ENCODE measurements at places on chromosomes 13 and 19.
A peak's percentile ranks its signal among the peaks of the same experiment; 100 is the strongest.

GRCh38 chr19:4449639-4450028, 8.0 kb downstream of the UBXN6 start:
- DNase-seq = no peak

GRCh38 chr13:31246918-31247317, 47.1 kb downstream of the B3GLCT start:
- DNase-seq = no peak

DNA sequence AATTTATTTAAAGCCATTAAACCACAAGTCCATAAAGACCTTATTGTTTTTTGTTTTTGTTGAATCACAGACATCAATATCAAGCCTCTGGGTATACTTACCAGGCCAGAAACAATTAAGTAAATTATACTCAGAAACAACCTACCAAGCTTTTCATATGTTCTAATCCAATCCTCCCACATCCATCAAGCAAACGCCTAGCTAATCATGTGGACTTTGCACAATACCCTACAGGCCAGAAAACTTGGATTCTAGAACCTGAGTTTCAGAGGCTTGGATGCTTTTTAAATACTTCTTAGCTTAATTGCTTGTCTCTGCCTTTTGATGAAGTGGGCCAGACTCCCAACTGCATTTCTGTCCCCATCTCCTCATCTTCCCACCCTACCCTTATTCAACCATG, 39.9 kb downstream of the TGDS start:
- DNase-seq = no peak

- no peak for DNase-seq
Observed at GRCh38 chr19:29804493-29804892, 7.3 kb upstream of the CCNE1 start.

DNA sequence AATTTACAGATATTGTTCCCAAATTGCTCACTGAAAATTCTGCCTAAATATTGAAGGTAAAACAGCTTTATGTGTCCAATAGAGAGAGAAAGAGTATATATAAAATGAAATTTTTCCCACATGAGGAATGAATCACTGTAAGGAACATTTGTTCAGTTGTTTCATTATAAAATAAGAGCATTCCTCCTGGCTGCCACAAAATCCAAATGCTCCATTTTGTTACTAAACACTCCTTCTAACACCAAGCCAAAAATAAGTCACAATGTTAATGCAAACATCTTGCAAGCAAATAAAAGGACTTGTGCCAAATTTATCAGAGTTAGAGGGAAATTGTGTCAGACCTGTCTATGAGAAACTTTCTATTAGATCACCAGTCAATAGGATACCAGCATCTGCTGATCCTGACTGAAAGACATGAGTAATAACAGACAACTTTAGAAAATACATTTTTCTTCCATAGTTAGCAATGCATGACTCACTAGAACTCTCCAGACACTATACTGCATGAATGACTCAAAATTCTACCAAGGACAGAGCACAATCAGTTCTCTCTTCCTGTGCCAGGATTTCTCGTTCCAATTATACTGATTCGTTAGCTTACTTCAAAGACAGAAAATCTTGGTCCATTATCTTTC, 83.5 kb upstream of the FNDC3A start:
- peak; percentile 85 for DNase-seq

- DNase-seq = no peak
Observed at GRCh38 chr19:1210227-1210538, 4.6 kb downstream of the STK11 start.

- DNase-seq = peak; percentile 93
Observed at GRCh38 chr13:113835461-113836270, 28.2 kb downstream of the GAS6 start.

DNA sequence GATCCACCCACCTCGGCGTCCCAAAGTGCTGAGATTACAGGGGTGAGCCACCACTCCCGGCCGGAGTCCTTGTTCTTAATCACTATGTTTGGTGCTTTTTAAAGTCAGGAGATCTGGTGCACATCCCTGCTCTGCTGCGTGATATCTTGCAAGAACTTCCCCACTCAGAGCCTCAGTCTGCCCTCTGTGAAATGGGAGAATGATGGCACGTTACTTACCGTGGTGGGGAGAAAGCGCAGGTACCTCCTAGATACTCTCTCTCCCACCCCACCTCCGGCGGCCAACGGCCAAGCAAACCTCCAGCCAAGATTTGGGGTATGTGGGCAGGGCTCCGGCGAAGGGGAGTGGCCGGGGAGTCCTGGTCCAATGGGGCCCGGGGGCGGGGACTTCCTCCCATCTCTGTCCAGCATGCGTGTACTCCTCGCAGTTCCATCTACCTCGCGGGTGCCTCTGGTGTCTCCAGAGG, at the start of gene RYR1:
RYR1 (plus strand) TSS at position 424 of the 466 bp plus-strand sequence. CDS start 139 bp downstream, outside the sequence.
- DNase-seq = peak; percentile 52

DNA sequence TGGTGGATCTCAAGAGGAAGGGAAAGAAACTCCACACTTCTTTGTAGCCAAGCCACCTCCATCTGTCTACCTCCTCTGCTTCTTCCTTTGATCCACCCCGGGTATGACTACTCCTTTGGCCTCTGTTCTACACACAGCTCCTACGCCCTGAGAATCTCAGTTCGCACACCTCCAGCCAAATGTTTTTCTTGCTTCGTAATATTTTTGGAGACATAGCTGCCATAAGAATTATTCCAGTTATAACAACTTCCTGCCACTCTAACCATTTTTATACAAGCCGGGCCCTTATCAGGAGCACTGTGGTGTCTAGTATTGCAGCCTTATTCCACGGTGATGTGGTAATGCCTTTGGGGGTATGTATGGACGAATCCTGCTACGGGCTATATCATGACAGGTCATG, 126.7 kb downstream of the STARD13 start:
- no peak for DNase-seq

DNA sequence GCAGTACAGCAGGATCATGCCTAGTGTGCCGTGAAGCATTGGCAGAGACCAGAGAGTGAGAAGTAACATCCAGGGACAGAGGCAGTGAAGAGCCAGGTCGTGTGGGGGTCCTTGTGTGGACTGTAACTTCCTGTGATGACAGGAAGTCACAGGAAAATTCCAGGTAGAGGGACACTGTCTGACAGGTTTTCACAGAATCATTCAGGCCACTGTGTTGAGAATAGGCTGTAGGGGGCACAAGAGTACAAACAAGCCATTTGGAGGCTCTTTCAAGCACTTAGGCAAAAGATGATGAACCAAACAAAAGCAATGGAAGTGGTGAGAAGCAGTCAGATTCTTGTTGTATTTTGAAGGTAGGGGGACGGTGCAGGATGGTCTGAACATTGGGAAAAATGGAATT, 46.4 kb downstream of the N4BP2L1 start:
- DNase-seq = peak; percentile 30

GRCh38 chr13:104289400-104289799, 1223.2 kb upstream of the SLC10A2 start:
- DNase-seq = no peak

DNA sequence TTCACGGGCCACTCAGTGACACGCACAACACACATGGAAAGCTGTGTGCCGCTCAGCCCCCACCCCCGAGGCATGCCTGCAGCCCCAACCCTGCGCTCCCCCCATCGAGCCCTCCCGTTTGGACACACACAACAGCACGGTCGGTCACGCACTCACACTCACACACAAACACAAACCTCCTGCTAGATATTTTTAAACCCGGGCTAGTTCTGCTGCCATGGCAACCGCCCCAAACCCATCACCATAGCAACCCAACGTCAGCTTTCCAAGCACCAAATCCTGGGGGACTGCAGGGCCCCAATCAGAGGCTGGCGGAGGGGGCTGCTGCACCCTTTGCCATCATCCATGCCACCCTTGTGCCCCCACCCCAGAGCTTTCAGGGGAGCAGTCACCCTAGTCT, 2.5 kb upstream of the NOVA2 start:
- DNase-seq = no peak

DNA sequence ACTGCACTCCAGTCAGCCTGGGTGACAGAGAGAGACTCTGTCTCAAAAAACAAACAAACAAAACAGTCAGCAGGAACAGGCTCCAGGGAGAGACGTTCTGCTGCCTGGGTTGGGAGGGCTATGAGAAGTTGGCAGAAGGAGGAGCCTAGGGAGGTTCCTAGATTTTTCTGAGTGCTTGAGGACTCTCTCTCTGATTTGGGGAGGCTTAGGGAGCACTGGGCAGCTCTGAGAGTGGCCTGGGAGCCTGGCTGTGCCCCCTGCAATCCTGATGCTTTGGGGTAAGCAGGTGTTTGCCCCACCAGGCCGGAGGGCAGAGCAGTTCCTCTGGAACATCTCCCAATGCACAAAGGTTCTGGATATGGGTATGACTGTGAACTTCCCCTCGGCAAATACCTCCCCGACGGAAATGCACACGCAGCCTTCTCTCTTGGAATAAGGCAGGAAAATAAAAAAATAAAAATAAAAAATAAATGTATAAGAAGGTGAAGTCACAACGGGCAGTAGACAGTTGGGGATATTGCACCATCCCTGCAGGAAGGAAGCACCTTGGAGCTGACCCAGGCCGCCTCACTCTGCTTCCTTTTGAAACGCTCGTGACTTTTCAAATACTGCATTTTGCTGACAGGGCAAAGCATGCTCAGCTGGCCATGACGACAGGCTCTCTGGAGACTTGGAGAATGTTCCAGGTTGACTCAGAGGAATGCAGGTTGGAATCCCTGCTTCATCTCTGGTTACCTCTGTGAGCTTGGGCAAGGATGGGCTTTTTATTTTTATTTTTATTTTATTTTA, 26.5 kb upstream of the HOMER3 start:
- peak; percentile 34 for DNase-seq

DNA sequence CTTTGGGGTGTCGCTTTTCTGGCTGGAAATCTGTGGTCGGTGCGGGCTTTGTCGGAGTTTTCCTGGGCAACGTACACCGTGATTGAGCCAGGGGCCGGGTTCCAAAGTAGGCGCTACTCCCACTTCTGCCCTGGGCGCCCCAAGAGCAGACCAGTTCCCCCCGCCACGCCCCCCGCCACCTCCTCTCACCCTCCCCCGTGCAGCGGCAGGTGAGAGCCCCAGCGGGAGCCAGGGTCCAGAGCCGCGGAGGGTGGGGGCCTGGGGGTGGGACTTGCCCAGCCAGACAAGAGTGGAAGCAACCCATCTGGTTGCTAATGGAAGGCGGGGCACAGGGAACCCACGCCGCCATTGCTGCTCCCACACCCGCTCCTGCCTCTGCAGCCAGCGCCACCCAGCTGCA, 2195.9 kb downstream of the PCDH9 start:
- no peak for DNase-seq

- DNase-seq = no peak
Observed at GRCh38 chr19:19059837-19060611, 3.8 kb upstream of the SLC25A42 start.

DNA sequence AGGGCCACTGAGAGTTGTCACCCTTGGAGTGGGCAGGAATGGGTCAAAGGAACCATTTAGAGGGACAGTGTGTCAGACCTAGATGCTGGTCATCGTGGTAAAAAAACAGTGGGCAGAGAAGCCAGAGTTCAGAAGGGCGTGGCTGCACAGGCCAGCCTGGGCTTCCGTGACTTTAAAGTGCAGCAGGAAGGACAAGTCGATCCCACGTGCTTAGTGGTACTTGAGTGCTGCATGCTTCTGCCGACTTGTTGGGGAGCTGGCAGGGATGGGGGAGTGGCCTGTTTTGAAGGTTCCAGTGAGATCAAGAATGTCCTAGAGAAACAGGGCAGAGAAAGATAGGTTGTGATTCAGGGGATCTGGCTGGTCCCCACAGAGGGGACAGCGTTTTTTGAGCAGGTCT, 17.0 kb downstream of the LYL1 start:
- no peak for DNase-seq

DNA sequence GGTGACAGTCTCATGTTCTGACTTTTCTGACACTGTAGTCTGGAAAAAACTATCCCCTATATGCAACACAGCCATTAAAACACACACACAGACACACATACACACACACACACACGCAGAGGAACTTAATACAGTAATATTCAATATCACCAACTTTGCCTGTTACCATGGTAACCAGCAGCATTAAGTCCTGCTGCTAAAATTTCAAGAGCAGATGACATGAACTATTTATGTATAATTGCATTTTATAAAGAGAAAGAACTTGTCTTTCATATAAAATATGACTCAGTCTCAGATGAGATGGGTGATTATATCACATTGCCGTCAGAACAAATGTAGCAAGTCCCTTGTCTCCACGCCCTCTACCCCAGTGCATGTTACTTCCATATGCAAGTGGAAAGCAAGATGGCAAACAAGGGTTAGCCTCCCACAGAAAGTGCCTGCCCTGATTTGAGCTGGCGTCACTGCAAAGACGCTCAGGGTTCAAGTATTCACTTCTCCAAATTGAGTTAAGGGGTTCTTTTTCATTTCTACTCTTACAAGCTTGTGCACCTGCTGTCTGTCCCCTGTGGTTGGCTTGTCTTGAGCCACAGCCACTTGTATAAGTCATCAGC, 576.8 kb downstream of the UQCRFS1 start:
- no peak for DNase-seq

GRCh38 chr13:110151462-110151861, 155.5 kb downstream of the COL4A1 start:
- DNase-seq = no peak

GRCh38 chr19:16032509-16033135, 43.7 kb upstream of the TPM4 start:
- no peak for DNase-seq

DNA sequence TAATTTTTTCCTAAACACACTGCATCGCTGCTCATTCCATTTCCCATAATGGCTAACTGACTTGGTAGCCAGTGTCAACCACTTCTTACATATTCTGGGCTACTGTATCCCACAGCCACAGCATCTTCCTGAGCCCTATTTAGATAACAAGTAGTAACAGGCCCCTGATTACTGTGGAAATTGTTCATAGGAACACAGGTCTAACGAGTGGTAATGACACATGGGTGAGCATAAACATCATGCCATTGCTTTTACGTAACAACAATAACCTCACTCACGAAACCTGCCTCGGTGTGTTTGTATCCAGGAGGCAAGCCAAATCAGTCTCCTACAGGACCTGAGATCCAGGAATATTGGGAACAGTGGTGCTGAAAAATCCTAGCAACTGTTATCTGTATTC, 438.6 kb downstream of the KLF5 start:
- no peak for DNase-seq

DNA sequence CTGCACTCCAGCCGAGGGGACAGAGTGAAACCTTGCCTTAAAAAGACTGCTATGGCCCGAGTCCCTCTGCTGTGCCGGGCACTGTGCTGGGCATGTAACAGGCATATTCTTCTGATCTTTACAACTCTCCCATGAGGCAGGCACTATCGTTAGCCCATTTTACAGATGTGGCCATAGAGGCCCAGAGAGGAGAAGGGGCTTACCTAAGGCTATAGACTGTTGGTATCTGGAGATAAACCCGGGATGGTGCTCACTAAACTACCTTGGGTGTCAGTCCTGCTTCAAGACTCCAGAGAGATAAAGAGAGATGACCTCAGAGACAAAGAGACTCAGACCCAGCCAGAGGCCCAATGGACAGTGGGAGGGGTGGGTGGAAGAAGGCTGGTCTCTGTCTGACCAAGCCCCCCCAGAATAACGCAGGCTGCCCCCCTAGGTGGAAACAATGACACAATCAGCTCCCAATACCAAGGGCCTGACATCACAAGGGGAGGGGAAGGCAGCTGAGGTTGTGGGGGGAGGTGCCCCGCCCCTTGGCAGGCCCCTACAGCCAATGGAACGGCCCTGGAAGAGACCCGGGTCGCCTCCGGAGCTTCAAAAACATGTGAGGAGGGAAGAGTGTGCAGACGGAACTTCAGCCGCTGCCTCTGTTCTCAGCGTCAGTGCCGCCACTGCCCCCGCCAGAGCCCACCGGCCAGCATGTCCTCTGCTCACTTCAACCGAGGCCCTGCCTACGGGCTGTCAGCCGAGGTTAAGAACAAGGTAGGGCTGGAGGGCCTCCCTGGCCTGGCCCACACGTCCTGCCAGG, at the start of gene CNN1:
CNN1 (plus strand) TSS at position 620 of the 805 bp plus-strand sequence; CDS start at position 697, 77 bp downstream.
- peak; percentile 94 for DNase-seq
